ENCODE measurements at places on chromosomes 6 and 20. TPM values are rescaled to one million over a fixed set of nuclear protein-coding genes. Genes with fewer than 3 reads are reported as not detected.

GRCh38 chr6:44189257-44189656 lies 27.5 kb upstream of the MYMX start:
- no peak for DNase-seq

The SMLR1 gene
- not detected for total RNA-seq

DNA sequence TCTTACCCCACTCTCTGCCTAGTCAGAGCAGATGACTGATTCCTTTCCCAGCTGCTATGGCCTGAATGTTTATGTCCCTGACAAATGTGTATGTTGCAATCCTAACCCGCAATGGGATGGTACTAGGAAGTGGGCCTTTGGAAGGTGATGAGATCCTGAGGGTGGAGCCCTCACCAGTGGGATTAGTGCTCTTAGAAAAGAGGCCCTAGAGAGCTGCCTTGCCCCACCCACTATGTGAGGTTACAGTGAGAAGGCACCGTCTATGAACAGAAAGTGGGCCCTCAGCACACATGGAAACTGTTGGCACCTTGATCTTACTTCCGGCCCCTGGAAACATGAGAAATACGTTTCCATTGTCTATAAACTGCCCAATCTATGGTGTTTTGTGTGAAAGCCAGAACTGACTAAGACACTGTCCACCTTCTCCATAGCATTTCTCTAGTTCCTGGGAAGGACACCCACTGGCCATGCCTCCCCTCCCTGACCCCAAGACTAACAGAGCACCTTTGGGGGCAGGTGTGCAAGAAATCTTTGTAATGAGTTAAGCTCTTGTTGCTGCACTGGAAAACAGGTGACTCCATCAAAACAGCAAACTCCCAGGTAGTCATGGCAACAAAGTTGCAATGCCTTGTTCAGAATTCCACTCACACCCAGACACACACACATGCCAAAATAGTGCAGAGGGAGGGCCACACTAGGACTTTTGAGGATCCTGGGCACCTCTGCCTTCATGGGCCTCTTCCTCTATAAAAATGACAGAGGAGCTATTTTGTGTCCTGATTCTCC lies 16.2 kb downstream of the GABRR2 start:
- DNase-seq, result no peak

The HLA-DOA gene
- 2.1 TPM for total RNA-seq

The TSHZ2 gene
- total RNA-seq, result 17.6 TPM

GRCh38 chr6:125170376-125170775 lies 16.8 kb downstream of the TPD52L1 start:
- DNase-seq, result no peak

The BMP7 gene
- total RNA-seq, result 1.5 TPM

DNA sequence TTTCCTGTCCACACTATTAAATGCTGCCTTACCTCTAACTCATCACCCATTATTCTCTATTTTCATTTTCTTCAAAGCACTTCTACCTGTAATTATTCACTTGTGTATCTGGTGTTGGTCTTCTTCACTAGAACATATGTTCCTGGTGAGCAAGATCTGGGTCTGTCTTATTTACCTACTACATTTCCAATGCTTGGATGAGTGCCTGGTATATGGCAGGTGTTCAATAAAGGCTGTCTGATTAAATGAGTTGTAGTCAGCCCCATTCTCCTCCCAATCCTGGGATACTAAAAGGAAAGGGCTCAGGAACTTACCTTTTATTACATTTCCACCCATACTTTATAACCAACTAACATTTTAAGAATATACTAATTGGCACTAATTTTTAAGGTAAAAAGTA lies 61.0 kb downstream of the CEP162 start:
- DNase-seq, result no peak

GRCh38 chr20:1427457-1428054 lies 34.7 kb upstream of the FKBP1A start:
- no peak for DNase-seq
